ENCODE measurements at places on chromosomes 4 and X.
A peak's percentile ranks its signal among the peaks of the same experiment; 100 is the strongest.

DNA sequence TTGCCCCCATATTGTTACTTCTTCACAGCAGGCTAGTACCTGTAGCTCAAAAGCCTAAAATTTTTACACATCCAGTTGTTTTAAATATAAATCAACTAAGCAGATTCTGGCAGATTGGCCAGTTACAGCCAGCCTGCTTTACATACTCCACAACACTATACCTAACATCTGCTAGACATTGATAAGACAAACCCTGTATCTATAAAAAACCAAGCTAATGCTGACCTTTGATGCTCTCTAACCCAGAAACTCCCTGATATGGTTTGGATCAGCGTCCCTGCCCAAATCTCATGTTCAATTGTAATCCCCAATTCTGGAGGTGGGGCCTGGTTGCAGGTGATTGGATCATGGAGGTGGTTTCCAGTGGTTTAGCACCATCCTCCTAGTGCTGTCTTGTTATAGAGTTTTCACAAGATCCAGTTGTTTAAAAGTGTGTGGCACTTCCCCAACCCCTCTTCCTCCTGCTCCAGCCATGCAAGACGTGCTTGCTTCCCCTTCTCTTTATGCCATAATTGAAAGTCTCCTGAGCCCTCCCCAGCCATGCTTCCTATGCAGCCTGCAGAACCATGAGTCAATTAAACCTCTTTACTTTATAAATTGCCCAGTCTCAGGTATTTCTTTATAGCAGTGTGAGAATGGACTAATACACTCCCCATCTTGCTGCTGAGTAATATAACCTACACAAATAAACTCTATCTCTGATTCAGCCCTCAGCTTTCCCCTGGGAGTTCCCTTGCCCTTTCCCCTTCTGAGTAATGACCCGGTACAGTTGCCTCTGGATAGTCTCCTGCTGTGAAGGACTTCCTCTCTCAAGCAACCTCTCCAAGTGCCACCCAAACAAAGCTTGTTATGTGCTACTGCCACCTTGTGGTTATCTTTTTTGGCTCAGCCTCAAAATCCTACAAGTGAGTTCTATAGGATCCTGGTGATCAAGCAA, 39.6 kb downstream of the ZCCHC13 start:
- DNase-seq, result peak; percentile 90

DNA sequence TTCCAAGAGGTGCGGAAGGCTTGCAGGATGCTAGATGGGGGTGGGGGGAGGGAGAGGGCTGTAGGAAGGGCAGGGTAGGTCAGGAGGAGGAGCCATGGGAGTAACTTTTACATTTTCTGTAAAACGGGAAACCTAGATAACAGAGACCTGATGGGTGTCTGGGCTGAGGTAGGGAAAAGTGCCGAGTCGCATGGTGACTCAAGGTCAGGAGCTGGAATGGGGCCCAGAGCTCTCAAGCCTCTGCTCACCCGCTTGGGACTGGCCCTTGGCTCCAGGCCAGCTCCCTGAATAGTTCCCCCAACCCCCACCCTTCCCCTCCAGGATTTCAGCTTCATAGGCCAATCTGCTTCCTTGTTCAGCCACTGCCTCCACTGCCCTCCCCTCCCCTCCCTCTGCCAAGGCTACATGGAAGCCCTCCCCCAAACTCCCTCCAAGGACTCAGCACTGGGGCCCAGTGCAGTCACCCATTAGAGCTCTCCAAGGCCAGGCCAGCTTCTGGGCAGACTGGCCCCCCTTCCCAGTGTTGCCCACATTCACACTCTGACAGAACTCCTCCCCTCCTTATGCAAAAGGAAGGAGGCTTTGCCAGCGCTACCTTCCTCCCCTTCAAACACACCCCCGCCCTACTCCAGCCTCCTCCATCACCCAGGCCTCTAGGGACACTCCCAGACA, 43.6 kb downstream of the TSC22D3 start:
- peak; percentile 90 for DNase-seq

- DNase-seq, result no peak
Measured at GRCh38 chr4:80090090-80090489, 17.1 kb upstream of the ANTXR2 start.

- peak; percentile 76 for DNase-seq
Measured at GRCh38 chr4:183738081-183738673, 79.1 kb downstream of the TRAPPC11 start.

- DNase-seq, result peak; percentile 34
Measured at GRCh38 chr4:185742766-185743165, 69.2 kb downstream of the SORBS2 start.

DNA sequence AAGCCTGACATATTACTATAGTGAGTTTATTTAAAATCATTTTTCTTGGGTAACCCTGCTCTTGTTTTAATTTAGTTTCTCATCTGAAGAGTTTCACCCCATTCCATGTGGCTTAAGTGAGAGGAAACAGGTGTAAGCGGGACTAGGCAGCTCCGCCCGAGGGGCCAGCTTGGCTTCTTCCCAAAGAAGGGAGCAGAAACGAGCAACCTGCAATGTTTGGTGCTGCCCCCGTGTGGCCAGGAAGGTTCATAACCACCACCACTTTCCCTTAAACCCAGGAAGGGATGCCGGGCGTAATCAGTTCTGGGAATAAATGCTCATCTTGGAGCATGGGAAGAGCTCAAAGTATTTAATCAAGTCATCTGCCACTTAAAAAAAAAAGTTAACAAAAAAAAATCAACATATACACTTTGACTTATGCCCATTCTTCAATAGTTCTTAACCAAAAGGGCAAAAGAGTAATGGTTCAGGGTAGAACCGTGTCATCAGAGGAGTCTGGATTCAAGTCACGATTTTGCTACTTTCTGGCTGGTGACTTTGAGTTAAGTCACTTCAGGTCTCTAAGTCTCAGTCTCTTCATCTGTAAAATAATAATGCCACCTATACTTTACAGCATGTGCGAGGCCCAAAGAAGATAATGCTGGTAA, 147.9 kb downstream of the NSUN7 start:
- DNase-seq, result peak; percentile 90

DNA sequence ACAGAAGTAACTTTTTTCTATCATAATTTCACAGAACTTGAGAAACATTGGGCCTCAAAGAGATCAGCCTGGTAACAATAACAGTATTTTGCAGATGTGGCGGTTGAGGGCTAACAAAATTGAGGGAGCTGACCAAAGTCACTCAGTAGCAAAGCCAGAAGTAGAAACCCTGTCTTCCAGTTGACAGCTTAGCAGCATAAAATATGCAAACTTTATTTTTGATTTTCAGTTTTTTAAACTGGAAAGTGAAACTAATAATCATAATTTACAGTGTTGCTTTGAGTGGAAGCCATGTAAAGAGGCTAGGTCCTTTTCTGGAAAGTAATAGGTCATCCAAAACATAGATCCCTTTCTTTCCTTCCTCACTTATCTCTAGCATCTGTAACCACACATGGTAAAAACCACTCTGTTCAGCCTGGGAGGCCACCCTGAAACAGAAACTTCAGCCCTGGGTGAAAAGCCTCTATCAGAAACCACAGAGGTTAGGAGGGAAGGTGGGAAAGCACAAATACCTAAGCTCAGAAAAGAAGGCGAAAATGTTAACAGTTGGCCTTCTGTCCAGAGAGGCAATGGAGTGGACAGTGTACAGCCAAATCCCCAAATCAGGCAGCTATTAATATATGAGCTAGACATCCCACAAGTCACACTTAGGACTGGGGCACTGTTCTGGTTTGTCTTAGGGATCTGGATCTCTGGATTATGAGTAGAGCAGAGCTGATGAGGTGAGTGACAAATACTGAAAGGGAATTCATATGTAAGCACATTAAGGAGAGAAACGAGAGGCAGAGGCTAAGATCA, 61.1 kb upstream of the ARSJ start:
- DNase-seq, result no peak

DNA sequence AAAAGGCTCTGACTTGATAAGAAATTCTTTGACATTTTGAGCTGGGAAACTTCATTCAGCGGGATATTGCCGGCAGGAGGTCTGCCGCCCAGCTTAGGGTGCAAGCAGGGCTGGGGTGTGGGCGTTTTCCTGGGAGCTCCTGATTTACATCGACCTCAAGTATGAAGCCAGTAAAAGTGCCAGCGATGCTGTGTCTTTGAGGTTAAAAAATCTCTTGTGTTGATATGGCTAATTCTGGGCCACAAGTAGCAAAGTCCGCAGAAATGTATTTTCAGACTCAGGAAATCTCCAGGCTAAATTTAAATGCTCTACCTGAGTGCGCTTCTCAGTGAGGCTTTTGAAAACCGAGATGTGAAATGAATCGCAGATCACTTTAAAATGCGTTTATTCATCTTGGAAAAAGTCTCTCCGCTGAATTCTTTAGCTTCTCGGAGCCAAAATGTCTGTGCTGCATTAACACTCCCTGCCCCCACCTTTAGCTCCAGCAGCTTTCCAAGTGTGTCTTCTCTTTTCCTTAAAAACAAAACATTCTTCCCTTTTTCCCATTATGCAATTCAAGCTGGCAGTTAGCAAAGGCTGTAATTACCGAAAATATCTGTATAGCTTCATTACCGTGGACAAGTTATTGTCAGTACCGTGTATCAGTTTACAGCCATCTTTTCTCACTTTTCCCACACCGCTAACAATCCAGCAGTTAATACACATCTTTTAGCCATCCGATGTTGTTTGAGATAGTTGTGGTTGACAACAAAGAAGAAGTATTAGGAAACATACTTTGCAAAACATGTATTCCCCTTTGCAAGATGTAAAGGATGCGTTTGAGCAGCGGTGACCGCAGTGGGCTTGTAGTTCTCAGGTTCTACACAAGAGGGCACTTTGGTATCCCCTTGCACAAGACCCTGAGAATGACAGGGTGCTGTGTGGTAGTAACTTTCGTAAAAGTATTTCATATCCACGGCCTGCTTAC, 136.0 kb upstream of the STX18 start:
- peak; percentile 55 for DNase-seq

- DNase-seq, result no peak
Measured at GRCh38 chrX:115364670-115365069, 75.2 kb downstream of the LUZP4 start.

DNA sequence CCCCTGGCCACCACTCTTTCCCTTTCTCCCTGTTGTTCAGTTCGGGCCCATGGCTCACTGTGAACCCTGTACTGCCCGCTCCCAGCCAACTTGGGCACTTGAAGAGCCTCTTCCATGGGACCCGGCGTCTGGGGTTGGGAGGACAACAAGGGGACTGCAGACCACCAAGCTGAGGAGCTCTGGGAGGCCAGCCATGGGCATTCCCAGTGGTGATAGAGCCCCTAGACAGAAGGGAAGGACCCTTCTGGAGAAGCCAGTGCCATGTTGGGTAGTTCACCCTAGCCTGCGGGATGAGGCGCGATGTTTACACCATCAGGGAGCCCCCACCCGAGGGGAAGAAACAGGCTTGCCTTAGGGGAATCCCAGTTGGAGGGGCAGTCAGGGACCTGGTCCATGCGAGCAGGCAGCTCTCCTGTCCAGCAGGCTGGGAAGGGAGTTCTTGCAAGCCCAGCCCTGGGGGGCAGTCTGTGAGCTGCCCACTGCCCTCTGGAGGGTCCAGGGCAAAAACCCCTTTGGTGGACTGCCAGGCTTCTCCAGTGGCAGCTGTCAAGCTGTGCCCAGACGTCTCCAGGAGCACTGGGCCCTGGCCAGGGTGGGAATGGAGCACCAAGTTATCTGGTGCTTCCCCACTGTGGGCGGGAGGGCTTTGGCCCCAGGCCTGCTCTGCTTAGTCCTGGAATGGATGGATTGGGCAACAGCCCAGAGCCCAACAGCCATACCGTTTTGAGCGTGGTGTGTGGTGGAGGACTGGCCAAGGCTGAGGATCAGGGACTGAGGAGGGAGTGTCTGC, 23.7 kb upstream of the UBA1 start:
- no peak for DNase-seq

DNA sequence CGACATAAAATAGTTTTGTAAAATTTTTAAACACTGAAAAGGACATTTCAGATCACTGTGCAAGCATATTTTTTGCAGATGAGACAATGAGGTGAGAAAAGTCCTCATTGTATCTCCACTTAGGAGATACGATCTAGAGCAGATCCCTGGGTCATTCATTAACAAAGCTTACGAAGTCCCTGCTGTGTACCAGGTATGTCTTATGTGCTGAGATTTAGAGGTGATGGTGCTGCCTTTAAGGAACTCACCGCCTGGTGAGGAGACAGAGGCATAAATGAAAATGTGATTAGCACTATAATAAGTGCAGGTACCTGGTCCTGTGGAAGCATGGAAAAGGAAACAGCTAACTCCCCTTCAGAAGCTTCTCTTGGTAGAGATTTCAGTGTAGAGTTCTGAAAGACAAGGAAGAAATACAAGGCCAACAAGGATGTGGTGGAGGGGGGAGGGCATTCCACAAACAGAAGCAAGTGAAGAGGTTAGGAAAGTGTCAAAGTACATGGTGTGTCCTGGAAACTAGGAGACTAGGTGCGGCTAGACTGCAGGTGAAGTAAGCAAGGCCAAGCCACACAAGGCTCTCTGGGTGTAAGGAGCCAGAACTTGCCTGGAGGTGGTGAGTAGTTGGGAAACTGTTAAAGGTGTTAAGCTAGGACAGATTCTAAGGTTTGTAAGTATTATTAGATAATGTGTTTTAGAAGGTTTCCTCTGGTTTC, 1.5 kb upstream of the NDNF start:
- no peak for DNase-seq

DNA sequence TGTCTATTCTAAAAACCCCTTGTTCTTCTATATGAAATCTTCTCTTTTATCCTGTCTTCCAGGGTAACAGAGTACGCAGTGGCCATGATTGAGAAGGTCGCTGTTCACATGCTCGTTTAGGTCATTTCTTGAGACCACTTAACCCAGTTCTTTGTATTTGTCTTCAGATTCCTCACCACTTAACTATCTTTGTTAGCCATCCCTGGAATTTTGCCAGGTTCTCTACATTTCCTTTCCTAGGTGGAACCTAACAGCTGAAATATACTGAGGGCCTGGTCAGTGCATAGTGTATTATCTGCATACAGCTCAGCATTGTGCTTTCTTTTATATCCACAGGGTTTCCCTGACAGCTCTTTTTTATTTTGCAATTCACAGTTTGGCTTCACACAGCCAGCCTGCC, 148.9 kb upstream of the GALNT7 start:
- DNase-seq, result no peak

DNA sequence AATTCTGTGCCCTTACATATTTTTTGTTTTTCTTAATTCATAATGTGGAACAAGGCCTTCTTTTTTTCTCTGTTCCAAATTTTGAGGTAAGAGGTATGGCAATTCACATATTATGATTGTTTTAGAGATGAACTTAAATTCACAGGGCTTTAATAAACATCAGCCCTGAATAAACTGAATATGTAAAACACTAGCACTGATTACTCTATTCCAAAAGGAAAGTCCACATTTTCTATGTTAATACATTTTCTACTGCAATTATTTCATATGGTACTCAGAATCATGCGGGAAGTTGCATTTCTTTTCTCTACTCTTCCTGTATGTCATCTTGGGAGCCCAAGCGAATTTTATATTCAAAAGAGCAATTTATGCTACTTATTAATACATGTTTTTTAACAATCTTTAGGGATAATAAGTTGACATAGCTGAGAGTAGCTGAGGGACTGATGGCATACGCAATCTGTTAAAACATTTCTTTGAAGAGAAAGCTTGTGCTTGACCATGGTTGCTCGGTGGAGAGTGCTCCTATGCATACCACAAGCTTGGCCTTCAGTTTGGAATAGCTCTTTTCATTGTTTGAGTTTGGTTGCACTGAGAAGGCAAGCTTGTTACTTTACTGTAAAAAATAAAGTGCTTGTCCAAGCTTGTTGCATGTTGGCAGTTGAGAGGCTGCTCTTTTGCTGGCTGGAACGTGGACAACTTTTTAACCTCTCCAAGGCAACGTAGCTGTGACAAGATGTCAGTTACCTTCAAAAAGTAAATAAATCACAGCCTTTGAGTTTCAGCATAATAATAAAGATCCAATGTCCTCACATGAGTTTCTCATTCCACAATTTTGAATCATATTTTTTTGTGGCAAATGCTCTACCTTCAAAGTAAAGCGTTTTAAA, 196.3 kb upstream of the SPRY1 start:
- DNase-seq, result no peak

Measured in dermis blood vessel endothelial cell (primary cell).